ENCODE measurements at places on chromosomes 4 and X. TPM values are rescaled to one million over a fixed set of nuclear protein-coding genes. Genes with fewer than 3 reads are reported as not detected.

DNA sequence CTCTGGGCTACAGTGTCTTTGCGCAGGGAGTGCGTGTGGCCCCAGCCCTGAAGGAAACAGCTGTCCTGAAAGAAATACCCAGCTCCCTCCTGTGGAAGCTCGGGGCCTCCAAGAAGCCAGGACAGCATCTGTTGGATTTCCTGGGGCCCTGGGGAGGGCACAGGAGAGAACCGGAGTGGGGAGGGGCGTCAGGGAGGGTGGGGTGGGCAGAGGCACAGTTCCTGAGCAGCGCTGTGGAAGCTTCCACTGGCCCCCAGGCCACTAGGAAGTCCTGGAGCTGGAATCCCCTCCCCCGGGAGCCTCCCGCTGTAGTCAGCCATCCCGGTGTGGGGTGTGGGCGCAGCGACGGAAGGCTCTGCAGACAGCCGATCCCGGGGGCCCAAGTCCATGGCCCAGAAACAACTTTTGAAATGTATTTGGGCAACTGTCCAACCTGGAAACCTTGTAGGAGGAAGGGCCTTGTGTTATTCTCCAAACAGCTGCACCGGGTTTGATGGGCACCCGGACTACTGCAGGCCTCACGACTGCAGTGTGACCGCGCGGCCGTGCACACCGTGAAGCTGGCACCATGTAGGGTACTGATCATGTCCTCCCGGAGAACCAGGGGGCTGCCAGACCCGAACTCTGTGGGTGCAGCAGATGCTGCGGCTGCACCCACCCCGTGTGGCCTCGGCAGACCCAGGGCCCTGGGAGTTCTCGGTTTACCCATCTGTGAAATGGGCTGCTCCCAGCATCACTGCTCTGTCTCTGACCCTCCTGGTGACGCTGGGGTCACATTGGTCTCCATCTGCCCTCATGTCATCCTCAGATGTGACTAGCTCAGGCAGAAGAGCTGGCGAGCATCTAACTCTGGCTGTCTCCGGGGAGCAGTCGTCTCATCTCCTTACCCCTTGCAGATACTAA lies 68.5 kb upstream of the HMX1 start:
- DNase-seq: no peak

DNA sequence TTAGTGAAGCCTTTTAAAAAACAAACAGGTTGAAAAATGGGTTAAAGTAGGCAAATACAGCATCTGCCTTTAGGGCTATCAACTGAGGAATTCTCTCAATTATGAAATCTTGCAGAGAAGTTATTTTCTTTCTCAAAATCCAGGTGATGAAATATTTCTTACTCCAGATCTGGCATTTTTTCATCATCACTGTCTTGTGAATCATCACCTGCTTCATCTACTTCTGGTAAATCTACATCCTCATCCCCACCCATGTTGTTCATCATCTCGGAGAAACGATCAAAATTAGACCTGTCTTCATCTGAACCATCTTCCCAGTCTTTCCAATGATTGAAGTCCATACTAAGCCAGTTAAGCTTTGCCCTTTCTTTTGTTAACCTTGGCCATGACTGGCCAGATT lies 33.3 kb upstream of the HPF1 start:
- no peak for DNase-seq

The PPEF2 gene
- total RNA-seq: 0.11 TPM

The ADH1A gene
- total RNA-seq: not detected

The KDR gene
- not detected for total RNA-seq

The TMPRSS11E gene
- 0.15 TPM for total RNA-seq

- DNase-seq: no peak
Measured at GRCh38 chrX:13933851-13934250, 95.8 kb downstream of the GEMIN8 start.

The SERTM2 gene
- not detected for total RNA-seq

DNA sequence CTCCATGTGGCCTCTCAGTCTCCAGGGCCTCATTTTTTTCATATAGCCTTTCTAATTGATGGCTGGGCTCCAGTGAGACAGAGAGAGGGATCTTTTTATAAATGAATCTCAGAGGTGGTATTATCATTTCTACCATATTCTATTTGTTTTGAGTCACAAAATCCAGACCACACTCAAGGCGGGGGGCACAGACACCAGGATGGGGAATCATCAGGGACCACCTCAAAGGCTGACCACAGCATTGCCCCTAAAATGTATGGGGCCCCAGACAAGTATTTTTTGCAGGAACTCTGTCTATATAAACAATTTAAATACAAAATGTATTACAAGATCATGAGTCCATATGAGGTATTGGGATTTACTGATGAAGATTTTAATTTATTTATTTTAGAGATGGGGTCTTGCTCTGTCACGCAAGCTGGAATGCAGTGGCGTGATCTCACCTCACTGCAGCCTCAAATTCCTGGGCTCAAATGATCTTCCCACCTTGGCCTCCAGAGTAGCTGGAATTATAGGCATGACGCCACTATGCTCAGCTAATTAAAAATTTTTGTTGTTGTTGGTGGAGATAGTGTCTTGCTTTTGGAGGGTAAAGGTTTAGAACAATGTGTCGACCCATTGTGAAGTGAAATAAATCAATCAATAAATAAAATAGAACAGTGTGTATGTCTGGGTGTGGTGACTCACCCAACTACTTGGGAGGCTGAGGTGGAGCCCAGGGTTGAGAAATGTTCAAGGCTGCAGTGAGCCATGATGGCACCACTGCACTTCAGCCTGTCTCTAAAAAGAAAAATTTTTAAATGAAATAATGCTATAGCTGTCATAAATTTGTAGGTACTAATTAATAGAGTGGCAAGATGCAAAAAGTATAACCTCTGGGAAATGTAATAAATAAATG lies 29.4 kb downstream of the WDR13 start:
- DNase-seq: no peak

DNA sequence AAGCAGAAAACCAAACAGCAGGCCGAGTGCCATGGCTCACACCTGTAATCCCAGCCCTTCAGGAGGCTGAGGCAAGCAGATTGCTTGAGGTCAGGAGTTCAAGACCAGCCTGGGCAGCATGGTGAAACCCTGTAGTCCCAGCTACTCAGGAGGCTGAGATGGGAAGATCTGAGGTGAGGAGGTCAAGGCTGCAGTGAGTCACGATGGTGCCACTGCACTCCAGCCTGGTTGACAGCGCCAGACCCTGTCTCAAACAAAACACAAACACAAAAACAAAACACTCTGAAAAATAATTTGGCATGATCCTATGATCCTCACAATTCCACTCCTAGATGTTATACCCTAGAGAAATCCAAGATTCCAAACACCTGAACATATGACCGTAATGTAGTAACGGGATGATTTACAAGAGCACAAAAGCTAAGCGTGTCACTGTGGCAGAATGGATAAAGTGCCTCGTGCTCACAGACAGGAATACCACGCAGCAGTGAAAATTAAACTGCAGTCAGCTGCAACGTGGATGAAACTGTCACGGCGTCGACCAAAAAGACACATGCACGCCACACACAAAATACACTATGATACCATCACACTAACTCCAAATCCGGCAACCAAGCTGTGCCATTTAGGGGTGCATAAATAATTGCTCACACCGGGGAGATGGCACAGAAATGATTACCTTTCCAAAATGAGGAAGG lies 1.7 kb downstream of the NELFA start:
- DNase-seq: no peak

The CHIC1 gene
- 7.7 TPM for total RNA-seq

The SPINK2 gene
- total RNA-seq: 2.1 TPM

DNA sequence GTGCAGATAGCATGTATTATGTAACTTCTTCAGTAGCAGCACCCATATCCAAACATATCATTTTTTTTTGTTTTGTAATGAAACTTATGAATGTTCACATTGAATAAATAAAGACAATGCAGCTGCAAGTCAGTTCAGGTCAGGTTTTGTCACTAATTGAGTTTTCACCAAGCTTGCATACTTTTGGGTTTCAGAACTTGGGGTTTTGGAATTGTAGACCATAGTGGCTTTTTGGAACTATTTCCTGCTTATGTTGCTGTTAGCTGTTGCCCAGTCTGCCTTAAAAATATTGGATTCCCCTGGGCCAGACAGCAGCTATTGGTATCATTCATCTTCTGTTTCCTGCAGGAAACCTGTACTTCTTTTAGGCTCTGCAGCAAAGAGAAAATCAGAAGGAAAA lies 113.4 kb upstream of the LIMCH1 start:
- no peak for DNase-seq

Measured in CD8-positive, alpha-beta memory T cell (primary cell).